T-cell (primary cell): ENCODE measurements at places on chromosomes 2 and 18.

GRCh38 chr2:200455958-200456421, 53.9 kb downstream of the KCTD18 start:
- DNase-seq, result no peak

DNA sequence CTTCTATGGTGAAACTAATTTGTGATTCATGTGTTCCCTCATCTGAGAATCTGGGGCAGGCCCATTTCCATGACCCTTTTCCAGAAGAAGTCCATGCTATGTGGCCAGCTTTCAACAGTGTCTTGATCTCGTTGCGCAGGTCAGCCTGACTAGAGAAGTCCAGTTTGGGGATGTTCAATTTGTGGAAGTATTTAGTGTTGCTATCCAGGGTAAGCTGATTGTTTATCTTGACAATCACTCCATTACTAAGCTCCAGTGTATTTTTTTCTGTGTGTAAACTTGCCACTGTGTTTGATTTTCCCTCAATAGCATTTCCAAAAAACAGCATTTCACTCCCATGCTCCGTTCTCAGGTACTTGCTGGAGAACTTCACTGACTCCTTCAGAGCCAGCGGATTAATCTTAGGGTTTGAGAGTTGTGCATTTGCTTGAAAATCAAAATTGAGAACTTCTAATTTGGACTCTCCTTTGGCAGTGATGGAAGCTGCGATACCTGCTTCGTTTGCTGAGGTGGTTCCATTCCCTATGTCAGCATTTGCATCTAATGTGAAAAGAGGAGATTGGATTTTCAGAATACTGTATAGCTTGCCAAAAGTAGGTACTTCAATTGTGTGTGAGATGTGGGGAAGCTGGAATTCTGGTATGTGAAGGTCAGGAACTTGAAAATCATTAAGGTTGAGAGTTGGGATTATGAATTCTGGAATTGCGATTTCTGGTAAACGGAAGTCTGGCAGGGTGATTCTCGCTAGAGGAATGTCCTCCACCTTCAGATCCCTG, 35.7 kb downstream of the APOB start:
- no peak for DNase-seq

DNA sequence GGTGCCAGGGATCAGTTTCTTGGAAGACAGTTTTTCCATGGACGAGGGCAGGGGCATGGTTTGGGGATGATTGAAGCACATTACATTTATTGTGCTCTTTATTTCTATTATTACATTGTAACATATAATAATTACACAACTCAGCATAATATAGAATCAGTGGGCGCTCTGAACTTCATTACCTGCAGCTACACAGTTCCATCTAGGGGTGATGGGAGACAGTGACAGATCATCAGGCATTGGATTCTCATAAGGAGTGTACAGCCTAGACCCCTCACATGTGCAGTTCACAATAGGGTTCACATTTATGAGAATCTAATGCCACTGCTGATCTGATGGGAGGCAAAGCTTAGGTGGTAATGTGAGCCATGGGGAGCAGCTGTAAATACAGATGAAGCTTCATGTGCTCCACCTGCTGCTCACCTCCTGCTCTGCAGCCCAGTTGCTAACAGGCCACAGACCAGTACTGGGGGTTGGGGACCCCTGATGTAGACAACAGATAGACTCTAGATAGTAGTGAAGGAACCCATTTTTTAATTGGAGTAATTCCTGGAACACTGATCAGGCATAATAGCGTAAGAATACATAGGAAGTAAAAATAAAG, 41.5 kb upstream of the MC4R start:
- no peak for DNase-seq

GRCh38 chr18:26710470-26711096, 154.9 kb downstream of the AQP4 start:
- no peak for DNase-seq

DNA sequence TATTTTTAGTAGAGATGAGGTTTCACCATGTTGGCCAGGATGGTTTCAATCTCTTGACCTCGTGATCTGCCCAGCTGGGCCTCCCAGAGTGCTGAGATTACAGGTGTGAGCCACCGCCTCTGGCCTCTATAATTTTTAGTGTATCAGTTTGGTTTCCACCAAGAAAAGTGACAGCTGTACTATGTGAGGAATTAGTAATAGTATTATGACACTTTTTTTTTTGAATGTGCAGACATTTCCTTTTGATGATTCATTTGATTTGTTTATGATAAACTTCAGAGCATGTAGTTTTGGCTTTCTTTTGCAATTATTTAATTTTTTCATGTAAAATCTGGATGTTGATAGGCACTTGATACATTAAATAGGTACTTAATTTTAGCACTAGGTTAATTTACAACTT, 61.5 kb downstream of the PTPN4 start:
- no peak for DNase-seq

- DNase-seq, result no peak
Observed at GRCh38 chr2:143195511-143195910, 66.3 kb downstream of the ARHGAP15 start.

DNA sequence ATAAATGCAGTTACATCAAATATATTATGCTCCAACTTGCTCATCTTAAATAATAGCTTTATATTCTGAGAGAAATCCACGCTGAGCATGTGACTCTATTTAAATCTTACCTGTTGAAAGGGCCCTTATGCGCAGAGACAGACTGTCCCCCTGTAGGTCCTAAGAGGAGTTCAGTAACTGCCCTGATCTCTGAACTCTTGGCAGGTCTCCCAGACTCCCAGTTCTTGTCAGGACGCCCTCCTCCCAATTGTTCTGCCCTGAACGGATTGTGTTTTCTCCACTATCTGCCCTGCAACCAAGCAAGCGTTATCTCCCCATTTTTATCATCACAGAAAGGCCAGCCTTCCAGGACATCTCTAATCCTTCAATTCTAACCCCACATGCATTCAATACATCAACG, 954.6 kb downstream of the TSN start:
- DNase-seq, result no peak

DNA sequence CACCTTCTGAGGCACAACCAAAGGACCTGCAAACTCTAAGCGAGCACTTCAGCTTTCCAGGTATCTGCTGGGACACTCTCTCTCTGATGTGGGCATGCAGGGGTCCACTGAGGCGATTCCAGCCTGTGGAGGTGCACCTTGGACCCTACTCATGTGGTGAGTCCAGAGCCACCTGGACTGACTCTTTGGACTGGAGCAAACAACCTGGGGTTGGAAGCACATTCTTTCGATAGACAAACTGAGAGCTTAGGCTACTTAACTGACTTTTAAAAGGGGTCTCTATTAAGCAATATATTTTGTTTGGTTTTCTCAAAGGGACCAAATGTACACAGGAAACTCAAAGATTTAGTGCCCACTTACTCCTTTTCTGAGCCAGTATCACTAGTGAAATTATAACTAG, 51.6 kb downstream of the FRZB start:
- no peak for DNase-seq

DNA sequence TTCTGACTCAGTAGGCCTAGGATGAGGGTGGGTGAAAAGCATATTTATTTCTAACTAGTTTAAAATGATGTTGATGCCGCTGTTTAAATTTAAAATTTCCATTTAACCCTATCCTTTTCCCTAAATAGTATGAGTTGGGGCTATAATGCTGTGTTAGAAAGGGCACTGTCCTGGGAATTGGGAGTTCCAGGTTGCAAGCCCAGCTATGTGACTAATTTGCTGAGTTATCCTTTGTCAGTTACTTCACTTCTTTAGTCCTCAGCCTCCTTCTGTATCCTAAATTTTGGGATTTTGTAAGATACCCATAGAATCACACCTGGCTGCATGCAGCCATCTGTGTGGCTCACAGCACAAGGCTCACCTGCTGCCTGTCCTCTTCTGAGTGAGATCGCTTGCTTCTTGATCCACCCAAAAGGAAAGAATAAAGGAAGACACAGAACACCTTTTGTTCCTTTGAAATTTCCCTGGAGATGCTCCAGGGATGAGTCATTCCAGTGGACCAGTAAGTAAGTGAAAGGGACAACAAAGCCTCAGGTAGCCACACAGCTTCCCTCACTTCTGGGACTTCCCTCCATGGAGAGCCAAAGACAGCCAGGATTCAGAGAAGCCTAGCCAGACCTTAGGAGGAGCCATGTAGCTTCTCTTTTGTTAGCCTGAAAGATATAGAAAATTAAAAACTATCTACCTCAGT, 97.2 kb downstream of the DTNA start:
- DNase-seq, result no peak

- no peak for DNase-seq
Observed at GRCh38 chr2:148615381-148615841, 29.1 kb upstream of the EPC2 start.

DNA sequence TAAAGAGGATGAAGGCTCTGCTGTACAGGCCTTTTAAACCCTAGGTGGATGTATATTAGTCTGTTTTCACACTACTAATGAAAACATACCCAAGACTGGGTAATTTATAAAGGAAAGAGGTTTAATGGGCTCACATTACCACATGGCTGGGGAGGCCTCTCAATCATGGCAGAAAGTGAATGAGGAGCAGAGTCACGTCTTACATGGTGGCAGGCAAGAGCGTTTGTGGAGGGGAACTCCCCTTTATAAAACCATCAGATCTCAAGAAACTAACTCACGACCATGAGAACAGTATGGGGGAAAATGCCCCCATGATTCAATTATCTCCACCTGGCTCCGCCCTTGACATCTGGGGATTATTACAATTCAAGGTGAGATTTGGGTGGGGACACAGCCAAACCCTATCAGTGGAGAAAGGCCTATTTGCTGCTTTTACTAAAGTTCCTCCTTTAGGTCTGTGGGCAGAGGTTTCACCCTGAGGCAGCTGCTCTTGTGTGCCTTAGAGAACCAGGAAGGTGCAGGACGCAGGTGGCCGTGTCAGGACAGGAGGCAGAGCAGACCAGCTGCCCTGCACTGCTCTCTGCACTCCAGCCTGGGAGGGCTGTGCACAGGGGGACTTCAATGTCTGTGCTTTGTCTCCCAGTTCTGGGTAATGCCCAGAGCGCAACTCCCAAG, 178.8 kb upstream of the HDAC4 start:
- DNase-seq, result no peak

DNA sequence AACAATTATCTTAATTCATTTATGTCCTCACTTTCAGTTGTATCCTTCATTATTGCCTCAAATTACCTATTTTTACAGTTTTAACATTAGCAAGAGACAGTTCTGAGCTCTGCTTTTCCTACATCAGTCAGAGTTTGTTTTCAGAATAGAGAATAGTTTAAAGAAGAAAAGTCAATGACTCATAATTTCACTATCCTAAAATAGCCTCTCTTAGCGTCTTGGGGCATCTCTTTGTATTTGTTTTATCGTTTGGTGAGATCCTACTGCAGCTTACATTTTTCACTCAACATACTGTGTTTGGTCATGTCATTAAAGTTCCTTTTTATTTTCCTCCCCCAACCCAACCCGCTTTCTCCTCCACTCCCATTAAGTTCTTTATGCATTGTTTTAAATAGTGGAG, 3.8 kb downstream of the SEC11C start:
- DNase-seq, result no peak

- no peak for DNase-seq
Observed at GRCh38 chr2:174007010-174007409, 41.8 kb upstream of the SP3 start.

DNA sequence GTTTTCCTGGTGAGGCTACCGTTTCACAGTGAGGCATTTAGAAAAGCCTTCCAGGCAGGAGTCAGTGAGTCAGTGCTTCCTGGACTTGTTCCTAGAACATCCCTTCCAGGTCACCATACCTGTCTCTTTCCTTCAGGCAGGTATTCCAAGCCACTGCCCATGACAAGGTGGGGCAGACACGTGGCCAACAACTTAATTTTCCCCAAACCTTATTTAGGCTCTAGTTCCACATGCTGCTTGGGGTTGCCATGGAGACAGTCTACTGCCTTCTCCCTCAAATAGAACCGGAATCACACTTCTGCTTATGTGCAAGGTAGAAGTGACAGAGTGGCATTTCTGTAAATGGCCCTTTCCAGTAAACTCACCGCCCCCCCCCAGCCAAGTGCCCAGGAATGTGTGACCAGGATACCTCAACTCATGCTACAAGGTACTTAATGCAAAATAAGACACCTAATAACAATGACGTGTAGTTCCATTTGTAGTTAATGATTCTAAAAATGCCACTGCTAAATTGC, 258.3 kb downstream of the PRKCE start:
- no peak for DNase-seq

DNA sequence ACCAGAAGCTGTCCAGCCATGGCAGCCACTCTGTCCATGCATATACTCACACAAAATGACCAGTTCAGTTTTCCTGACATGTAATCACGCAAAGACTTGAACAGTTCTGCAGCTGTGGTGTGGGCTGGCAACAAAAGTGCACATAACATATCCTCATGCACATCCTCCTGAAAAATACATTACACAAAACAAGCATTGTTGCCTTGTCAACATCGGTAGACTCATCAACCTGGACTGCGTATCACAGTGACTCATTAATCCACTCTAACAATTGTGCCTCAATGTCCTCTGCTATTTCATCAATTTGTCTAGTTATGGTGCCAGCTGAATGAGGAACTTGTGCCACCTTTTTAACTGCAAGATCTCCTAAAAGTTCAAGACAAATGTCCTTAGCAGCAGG, 19.5 kb downstream of the RBKS start:
- no peak for DNase-seq

DNA sequence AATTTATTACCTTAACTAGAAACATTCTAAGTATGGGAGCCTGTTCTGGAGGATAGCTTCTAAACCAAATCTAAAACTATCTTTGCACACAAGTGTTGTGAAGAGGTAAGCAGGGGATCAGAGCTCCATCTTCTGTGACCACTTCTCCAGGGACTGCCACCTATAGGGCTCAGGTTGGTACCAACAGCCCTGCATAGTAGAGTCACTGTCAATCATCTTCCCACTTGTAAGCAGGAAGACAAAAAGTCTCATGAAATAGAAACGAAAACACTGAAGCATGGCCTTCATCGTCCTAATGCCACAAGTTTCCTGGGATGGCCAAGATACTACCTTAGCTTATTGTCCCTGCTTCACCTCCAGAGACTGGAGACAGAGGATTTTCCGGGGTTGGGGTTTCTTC, 43.8 kb downstream of the KANSL3 start:
- no peak for DNase-seq

GRCh38 chr2:201842131-201842860, 36.0 kb downstream of the CDK15 start:
- no peak for DNase-seq

- DNase-seq, result no peak
Observed at GRCh38 chr18:74444104-74444503, 13.0 kb downstream of the DIPK1C start.

DNA sequence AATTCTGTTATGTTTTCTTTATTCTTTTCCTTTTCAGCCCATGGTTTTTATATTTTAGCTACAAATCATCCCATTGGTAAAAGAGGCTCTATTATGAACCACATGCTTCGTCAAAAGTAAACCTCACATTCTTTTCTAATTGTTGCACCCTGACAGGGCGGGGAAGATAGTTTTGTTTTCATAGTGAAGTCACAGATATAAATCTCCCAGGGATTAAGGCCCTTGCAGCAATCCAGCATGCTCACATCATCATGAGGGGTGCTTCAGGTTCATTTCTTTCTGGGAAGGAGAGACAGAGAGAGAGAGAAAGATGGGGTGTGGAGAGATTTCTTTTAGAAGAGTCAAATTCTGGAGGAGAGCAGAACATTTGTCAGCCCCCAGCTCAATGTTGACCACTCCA, 124.5 kb upstream of the CDC42EP3 start:
- DNase-seq, result no peak

GRCh38 chr2:227335713-227336112, 10.7 kb downstream of the MFF start:
- DNase-seq, result no peak
